ENCODE measurements at places on chromosomes 11 and 22.

- DNase-seq: no peak
Observed at GRCh38 chr22:43293259-43293654, 49.9 kb downstream of the SCUBE1 start.

DNA sequence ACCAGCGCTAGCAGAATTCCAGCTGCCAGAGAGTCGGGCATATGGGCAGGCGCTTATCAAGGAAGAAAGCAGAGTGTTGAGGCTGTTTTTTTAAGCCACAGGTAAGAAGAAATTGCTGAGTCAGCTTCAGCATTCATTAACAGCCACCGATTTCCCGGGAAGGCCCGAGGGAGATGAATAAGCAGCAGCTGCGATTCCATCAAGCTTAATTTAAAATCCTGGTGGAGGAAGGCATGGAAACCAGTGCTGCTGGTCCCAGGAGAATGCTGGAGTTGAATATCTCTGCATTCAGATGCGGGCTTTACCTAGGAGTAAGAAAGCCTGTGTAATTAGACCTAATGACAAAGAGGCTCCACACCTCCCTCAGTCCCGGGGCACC is 168.8 kb downstream of the BRD1 start:
- DNase-seq: peak; percentile 16

DNA sequence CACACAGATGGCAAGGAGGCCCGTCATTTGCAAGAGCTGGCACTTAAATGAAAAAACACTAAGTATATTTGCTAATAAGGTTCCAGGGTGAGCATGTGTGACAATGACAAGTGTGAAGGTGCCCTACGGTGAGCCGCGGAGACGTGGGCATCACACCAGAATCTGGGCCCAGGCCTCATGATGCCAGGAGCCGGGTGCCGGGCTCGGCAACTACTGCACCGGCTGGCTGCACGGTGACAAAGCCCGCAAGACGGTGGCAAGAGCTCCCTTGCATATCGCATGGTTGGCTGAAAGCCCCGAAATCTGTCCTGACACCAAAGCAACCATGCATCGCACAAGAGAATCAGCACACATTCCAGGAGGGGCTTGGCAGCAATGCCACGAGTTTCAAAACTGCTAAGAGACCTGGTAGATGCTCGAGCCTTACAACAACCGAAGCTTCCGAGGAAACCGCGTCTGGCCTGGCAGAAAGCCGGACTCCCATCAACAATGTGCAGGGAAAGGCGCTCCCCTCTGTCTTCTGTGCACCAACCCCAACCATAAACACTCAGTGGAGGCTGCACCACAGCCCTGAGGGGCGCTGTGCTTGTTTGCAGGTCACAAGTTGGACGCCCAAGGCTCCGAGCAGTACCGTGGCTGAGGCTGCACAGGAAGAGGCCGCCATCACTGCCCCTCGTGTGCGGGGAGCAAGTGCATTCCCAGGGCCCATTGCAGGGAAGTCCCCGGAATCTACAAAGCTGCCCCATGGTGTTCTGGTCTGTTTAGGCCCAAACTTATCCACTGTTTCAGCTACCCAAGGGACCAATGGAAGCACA is 339.7 kb downstream of the CTTN start:
- DNase-seq: no peak

GRCh38 chr11:72358466-72359405 is 75.6 kb downstream of the CLPB start:
- no peak for DNase-seq

DNA sequence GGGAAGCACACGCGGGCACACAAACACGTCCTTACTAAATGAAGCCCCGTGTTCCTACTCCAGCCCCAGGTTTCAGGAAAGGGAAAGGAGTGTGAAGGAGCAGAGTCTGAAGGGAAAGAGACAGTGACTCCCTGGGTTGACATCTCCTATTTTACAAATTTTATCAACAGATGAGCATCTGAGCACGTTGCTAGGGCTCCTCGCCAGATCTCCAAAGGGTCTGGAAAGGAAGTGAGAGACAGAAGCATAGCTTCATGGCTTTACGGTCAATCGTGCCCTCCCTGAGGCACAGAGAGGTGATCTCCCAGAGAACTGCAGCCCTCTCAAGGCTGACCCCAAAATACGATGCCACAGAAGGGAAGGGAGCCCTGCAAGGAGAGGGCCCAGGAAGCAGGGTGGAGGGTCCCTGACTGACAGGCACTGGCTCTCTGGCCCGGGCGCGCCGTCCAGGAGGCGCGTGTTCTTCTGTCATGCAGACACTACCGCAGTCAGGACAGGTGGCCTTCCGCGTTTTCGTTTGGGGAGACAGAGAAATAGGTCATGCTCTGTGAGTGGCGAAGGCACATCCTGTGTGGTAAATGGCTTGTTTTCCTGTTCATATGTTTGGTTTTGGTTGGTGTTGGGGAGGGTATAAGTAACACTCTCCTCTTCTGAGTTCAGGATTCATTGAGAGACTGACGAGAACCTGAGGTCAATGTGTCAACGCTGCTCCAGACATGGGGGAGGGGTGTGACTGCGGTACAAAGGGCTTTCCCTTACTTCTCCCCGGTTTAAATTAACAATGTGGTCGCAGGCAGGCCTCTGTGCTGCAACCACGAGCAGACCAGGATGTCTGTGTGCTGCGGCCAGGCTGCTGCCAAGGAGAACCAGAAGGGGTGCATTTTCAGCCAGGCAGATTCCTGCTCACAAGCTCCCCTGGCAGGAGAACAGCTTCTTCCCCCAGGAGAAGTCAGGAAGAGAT is 813.3 kb downstream of the OPCML start:
- peak; percentile 24 for DNase-seq

All from muscle of back (tissue), 13 donors.